Stimulated activated CD4-positive, alpha-beta T cell treated with anti-CD3 and anti-CD28 coated beads, TNF-alpha, amount 100 ng/mL, for 24 hours (primary cell): ENCODE measurements at places on chromosomes 5 and 9.

GRCh38 chr5:86757824-86758223 lies 140.1 kb downstream of the COX7C start:
- no peak for DNase-seq

GRCh38 chr9:111668026-111668573 lies 6.7 kb downstream of the GNG10 start:
- no peak for DNase-seq

GRCh38 chr9:113979343-113980127 lies 98.6 kb downstream of the AMBP start:
- DNase-seq, result no peak

DNA sequence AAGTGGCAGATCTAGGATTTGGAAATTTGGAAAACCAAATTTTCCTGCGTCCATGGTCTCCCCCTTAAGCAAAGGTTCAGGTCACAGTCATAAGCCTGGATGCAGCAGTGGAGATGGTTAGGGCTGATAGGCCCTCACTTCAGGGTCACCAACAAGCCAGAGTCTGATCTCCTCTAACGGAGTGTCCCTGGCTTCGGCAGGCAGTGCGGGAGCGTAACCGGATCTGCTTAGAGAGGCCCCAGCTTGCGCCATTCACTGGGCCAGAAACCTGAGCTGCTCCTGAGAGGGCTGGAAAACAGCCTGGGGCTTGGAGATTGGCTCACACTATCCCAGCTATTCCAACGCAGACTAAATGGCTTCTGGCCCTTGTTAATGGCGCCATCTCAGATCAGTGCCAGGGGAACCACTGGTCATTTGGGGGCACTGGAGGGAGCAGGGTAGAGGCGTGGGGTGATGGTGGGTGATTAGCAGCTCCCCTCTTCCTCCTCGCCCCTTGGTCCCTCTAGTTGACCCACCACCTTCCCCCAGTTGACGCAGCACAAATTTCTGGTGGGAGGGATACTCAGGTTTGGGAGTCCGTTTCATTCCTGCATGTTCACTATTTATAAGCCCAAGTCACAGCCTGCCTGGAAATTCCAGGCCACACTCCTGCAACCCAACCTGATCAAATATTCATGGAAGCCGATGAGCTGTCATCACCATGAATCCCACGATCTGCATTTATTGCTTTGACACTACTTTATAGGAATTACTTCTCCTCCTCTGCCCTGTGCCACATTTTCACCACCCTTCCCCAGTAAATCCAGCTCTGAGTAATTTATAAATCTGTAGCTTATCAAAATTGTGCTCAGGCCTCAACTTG lies 134.6 kb upstream of the CPEB4 start:
- DNase-seq, result no peak

- no peak for DNase-seq
Observed at GRCh38 chr5:97297063-97297703, 114.1 kb upstream of the RIOK2 start.

- no peak for DNase-seq
Observed at GRCh38 chr5:160001457-160001856, 7.5 kb upstream of the TTC1 start.

DNA sequence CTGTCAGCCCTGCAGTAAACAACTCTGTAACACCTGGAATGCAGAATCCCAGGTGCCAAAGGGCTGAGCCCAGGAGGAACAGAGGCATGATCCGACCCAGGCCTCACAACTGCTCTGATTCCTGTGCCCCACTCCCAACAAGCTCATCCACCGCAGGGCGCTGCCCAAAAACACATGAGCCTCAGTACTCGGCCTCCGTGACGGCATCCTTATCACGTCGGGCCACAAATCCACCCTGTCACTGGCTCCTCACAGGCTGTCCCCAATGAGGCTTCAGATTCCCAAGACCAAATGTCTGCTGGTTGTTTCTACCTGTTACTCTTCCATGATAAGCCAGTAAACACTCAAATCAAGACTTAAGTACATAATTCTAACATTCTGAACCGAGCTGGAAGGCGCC lies 15.2 kb downstream of the QSOX2 start:
- no peak for DNase-seq

DNA sequence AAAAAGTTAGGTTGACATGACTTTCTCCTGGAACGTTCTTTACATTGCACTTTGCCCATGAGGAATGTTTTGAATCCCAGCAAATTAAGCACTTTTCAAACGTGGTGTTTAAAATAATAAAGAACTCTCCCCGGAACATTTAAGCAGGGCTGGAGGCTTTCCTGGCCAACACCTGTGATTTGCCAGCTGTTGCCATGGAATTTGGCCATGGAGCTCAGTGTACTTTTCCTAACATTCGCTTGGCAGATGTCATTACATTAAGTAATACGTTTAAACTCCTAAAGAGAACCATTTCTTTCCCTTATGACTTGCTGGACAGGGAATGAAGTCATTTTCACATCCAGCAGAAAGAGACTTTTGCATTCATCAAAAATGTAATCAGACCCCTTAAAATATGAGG lies 146.1 kb downstream of the GAS1 start:
- no peak for DNase-seq

GRCh38 chr5:42772265-42772993 lies 15.8 kb downstream of the CCDC152 start:
- no peak for DNase-seq

GRCh38 chr9:14992516-14992915 lies 82.3 kb upstream of the FREM1 start:
- no peak for DNase-seq

DNA sequence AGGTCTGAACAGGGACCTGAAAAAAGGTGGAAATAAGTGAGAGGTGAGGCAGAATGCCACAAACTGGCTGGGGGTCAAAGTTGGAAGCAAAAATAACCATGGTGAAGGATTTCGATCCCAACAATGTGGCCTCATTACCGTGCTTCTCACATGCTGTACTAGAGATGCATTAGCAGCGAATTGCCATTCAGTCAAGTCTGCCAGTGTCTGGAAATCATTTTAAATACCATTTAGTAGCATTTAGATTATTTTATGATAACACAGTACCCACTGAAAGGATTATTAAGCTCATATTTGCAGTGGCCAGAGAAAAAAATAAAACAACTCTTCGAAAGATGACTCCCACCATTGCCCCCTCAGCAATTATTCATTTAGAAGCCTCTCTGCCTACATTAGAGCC lies 294.6 kb upstream of the SLC24A2 start:
- DNase-seq, result no peak

DNA sequence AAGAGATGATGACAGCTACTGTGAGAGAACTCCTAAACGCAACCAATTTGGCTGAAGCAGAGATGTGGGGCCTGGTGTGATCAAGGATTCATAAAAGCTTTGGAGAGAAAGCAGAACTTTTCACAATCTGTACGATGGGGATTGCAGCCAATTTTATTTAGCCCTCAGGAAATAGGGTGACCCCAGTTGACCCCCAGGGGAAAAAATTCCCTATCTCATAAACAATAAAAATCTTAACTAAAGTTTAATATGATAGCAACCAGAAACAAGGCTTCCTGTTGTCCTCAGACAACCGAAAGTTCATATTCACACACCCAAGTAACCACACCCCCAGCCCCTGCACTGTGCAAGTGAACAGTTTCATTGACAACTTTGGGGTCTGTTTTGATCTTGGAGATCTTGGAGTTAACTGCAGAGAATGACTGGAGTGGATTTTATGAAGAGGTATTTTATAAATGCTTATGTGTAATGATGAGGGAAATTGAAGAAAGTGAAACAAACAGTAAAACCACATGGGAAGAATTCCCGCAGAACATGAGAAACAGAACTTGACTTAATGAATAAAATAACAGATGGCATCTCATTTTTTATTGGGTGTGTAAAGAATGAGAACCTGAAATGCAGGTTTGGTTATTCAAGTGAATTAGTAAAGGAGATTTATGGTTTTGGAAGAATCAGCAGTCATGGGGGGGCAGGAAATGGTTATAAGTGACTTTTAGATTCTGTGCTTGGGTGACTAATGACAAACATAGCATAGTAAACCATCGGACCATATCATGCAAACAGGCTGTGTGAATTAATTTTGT lies 94.5 kb downstream of the PDE4D start:
- DNase-seq, result no peak

GRCh38 chr5:73139485-73139884 lies 19.1 kb downstream of the TMEM171 start:
- DNase-seq, result no peak

GRCh38 chr5:138138949-138139780 lies at the start of gene NME5:
Gene NME5, minus strand, starts transcription at chr5:138139428. Its CDS starts 648 bp downstream, at chr5:138138780.
- DNase-seq, result no peak

GRCh38 chr9:1659363-1659690 lies 355.8 kb upstream of the SMARCA2 start:
- no peak for DNase-seq

GRCh38 chr5:158203261-158203660 lies 344.3 kb upstream of the CLINT1 start:
- no peak for DNase-seq

DNA sequence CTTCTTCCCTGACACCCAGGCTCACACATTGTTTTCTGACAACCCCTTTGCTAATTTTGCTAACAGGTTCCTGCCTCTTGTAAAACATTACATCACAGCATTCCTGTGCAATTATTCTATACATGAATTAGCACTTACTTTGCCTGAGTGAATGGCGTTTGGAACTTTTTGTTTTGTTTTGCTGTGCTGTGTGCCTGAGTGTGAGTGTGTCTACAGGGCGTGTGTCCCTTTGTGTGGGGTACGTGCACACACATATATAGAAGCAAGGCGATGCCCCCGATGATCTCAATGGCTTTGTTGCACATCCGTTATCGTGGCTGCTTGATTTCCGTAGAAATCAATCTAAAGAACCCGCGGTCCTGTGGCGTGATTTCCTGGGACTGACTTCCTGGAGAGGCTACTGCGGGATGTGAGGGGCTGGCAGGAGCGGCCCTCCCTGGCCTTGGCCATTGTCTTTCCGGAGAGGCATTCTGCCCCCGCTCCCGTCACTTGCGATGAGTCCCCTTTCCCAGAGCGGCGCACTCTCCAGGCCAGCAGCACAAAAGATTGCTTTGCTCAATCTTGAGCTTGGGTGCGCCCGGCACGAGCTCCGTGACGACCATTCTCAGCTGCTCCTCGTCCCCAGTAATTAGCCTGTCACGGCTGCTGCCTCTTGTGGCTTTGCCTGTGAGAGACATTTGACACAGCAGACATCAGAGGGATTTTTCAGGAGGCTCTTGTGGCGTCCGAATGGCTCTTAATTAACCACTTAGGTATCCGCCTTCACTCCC lies 398.1 kb upstream of the IRX1 start:
- no peak for DNase-seq

GRCh38 chr9:80359291-80359690 lies 787.5 kb downstream of the TLE4 start:
- DNase-seq, result no peak

- no peak for DNase-seq
Observed at GRCh38 chr9:9091387-9091786, 1291.8 kb upstream of the DMAC1 start.

- DNase-seq, result no peak
Observed at GRCh38 chr9:133879615-133880014, 112.5 kb downstream of the VAV2 start.

DNA sequence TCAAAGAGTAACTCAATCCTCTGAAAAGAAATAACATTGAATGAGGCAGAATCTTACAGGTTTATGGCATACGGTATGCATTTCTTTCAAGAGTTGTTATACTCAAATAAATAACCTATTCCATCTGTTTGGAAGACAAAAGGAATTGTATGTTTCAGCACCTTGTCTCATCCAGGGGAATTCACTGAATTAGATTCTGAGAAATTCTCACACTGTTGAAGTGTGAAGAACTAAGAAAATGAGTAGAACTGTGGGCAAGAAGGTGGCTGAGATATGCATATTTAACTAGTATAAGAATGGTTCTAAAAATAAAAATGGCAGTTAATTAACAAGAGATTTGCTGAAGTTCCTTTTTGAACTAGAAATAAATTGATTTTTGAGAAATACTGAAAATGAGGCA lies 279.3 kb upstream of the DAP start:
- no peak for DNase-seq

GRCh38 chr5:104755806-104756205 lies 1193.2 kb upstream of the NUDT12 start:
- DNase-seq, result no peak

DNA sequence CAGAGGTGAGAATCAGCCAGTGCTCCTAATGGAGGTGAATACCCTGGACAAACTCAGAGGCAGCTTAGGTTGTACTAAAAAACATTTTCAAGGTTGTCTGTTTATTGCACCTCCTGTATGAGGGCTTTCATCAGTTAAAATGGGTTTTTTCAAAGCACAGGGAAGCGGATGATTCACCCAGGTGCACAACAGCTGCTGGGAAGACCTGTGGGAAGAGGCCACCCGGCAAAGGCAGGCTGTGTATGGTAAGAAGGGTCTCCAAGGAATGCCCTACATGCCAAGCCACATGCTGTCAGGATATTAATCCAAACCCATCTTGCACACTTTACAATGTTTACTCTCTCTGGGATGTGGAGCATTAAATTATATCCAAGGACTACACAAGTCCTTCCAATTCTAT lies 14.7 kb downstream of the SIL1 start:
- no peak for DNase-seq

GRCh38 chr5:59007460-59008063 lies 424.7 kb downstream of the RAB3C start:
- no peak for DNase-seq

- DNase-seq, result no peak
Observed at GRCh38 chr9:2907411-2907810, 63.5 kb upstream of the PUM3 start.

DNA sequence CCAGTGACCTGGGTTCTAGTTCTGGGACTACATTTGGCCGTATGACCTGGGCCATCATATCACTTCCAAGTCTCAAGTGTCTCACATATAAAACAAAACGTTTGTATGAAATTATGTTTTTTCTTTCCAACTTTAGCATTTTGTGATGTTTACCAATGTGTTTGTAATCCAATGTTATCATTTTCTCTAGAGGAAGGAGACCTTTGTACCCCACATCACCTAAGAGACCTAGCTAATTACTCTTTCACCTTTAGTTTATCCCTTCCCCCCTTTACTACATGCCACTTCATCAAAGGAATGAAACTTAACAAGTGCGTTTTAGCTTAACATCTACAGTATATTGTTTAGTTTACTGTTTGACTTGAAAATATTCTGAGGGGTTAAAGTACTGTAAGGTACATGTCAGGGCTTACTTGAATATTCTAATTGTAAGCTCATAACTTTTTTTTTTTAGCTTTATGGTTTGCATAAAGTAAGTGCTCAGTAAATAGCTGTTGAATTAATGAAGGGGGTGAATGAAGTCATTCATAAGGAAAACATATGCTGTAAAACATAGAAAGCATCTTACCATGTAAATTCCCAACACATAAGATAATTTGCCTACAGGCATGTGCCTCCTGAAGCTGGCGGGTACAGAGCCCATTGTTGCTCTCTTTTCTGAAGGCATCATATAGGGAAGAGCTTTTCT lies 2.9 kb downstream of the PIP5K1B start:
- no peak for DNase-seq

- DNase-seq, result no peak
Observed at GRCh38 chr5:947626-948471, 55.2 kb downstream of the TRIP13 start.

- no peak for DNase-seq
Observed at GRCh38 chr5:154505567-154505966, 27.5 kb upstream of the HAND1 start.
